KBM-7 (cell line): ENCODE measurements at places on chromosomes 6 and 20.

DNA sequence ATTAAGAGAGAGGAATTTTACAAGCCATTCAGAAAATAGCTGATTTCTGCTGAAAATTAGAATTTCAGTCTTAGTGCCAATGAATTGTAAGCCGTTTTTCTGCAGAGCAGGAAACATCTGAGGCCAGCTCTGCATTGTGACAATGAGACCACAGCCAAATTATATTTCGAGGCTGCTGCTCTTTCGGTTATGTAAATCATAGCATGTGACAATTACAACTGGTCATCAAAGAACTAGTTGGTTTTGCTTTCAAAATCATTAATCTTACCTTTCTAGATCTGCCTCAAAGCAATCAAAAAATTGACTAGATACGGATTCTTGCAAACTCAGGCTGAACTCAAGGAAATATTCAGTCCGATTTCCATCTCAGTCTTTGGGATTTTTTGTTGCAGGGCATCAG lies 33.4 kb upstream of the INSM1 start:
- DNase-seq: no peak

- DNase-seq: peak; percentile 78
These were observed 57.7 kb downstream of the PPP1R16B start for GRCh38 chr20:38863024-38863851.

- DNase-seq: no peak
These were observed 19.8 kb downstream of the ADRM1 start for GRCh38 chr20:62322492-62323041.

GRCh38 chr6:160170018-160170680 lies 48.5 kb downstream of the SLC22A1 start:
- no peak for DNase-seq

GRCh38 chr6:149065658-149066556 lies 251.6 kb upstream of the TAB2 start:
- DNase-seq: peak; percentile 93

- DNase-seq: no peak
These were observed 97.7 kb upstream of the VGLL2 start for GRCh38 chr6:117167520-117168271.

- DNase-seq: no peak
These were observed 7.8 kb upstream of the PLTP start for GRCh38 chr20:45919542-45920399.

DNA sequence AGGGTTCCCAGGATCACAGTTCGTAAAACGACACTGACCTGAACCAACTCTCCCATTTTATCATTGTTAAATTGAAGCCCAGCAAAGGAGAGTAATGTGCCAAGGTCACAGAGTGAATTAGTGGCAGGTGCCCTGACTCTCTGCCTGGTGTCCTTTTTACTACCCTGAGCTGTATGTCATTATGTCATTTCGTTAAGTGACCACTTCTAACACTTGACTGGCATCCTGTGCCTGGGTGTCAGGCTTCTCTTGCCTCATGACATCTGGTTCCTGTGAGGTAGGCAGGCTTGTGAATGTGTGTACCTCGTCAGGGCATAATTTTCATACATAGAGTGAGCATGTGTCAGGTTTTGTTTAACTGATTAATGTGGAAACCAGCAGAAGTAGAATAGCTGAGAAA lies 48.6 kb downstream of the RALY start:
- no peak for DNase-seq

- DNase-seq: peak; percentile 15
These were observed 93.0 kb downstream of the ANKRD6 start for GRCh38 chr6:89525786-89526562.

DNA sequence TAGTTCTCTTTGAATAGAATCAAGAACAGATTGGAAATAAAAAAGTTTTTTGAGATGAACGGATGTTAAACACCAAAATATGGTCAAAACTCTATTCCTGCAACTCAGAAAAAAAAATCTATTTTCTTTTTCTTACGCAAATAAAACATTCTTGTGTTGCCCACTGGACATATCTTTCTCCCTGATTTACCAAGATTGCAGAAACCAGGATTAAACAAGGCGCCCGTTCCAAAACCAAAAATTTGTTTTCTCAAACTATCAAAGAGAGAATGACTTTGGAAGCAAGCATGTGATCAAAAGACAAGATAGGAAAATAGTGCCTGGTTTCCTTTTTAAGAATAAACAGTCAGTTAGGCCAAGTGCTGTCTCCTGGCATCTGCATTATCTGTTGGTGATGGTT lies 273.1 kb downstream of the CLIC5 start:
- DNase-seq: no peak

DNA sequence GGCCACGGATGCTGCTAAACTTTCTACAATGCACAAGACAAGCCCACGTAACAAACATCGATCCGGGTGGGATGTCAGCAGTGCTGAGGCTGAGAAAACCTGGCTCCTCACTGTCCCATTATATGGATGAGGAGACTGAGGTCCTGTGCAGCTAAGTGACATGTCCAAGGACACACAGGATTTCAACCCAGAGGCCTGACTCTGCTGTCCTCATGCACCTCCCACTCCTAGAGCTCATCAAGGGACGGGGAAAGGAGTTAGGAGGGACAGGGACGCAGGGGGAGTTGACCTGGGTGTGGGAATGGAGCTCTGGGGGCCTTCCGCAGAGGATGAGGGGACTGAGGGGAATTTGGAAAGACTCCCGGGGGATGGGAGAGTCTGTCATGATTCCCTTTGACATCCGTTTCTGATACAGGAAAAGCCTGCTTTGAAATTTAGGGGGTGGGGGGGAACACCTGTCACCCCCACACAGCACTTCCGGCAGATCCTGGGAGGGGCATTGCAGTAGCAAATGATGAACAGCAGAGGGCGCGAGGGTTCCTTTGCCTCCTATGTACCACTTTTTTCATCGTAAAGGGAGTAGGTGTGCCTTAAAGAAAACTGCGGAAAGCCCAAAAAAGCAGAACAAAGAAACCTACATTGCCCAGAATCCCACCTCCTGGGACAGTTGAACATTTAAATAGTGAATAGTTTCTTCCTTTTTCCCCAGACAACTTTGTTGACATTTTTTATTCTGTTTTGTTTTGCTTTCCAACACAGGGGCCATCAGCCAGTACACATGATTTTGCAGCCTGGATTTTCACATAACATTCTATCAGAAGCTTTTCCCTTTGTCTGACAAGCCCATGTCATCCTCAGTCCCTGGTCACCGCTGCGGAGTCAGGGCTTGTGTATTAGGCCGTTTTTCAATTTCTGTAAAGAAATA lies 48.6 kb downstream of the SLC2A10 start:
- DNase-seq: peak; percentile 85

GRCh38 chr6:169812257-169812644 lies 60.8 kb downstream of the ERMARD start:
- no peak for DNase-seq

- no peak for DNase-seq
These were observed 218.2 kb upstream of the RNF24 start for GRCh38 chr20:4233520-4233919.

DNA sequence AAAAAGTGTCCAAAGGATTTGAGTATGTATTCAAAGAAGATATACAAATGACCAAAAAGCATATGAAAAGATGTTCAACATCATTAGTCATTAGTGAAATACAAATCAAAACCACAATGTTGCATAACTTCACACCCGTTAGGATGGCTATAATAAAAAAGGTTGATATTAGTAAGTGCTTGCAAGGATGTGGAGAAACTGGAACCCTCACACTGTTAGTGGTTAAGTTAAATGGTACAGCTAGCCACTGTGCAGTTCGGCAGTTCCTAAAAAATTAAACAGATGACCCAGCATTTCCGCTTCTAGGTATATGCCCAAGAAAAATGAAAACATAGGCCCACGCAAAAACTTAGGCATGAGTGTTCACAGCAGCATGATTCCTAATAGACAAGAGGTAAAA lies 38.6 kb downstream of the IBTK start:
- no peak for DNase-seq

- no peak for DNase-seq
These were observed 18.6 kb upstream of the ZFAND3 start for GRCh38 chr6:37800703-37801604.

GRCh38 chr6:108260126-108260808 lies 573 bp downstream of the SNX3 start:
- peak; percentile 62 for DNase-seq

GRCh38 chr20:36591281-36591680 lies 14.3 kb upstream of the RAB5IF start:
- DNase-seq: no peak

- DNase-seq: no peak
These were observed 256.7 kb upstream of the RAB32 start for GRCh38 chr6:146286961-146287360.

- DNase-seq: peak; percentile 84
These were observed 98.4 kb downstream of the IPCEF1 start for GRCh38 chr6:154258064-154258757.

GRCh38 chr6:29506446-29507067 lies 18.8 kb upstream of the MAS1L start:
- DNase-seq: no peak

GRCh38 chr6:105112577-105112976 lies 67.2 kb downstream of the POPDC3 start:
- no peak for DNase-seq

- peak; percentile 21 for DNase-seq
These were observed 119.5 kb downstream of the PHACTR3 start for GRCh38 chr20:59723607-59724456.

GRCh38 chr20:37123441-37123840 lies 27.6 kb upstream of the RBL1 start:
- no peak for DNase-seq

- peak; percentile 30 for DNase-seq
These were observed 95.8 kb downstream of the TMEM242 start for GRCh38 chr6:157227202-157228166.

DNA sequence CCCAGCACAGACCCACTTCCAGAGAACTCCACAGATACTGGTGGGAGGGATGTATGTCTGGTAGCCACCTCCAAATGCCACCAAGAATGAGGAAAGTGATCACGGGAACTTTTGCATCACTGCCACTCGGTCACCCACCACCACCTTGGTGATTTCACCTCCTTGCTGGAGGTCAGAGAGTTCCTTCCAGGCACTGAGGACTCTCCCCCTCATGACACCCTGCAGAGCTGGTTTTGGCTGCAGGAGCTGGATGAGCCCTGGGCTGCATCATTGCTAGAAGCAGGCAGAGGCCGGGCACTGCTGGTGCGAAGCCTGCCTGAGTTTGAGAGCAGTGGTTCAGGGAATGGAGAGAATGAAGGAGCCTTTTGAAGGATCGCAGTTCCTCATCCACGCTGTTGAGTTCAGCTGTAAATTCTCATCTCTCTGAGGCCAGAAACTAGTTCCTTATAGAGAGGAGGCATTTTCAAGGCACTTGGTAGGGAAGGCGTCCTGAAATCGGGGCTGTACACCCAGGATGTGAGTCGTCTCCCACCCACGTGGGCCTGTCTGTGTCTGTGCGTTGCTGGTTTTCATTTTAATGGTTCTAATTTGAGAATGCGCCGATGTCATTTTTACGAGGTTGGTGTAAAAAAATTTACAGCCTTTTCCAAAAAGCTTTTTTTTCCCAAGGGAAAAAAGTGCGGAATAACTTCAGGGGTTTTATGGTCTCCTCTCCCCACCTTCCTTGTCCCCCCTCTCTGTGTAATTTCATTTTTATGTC lies 25.0 kb downstream of the FOXP4 start:
- no peak for DNase-seq

DNA sequence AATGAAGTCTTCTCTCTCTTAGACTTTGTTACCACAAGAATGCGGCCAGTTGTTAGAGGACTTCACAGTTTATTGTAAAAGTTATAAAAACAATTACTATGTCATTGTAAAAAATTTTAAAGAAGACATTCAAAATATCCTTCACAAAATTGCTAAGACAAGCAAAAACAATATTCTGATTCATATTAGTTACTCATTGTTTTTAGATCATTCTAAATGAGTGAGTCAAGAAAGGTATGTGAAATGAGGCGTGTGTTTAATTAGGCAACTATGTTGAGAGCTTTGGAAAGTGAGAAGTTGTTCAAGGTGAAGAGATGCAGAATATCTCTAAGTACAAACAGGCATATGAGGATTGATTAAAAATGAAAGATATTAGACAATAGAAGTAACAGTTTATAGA lies 875.3 kb downstream of the EYS start:
- no peak for DNase-seq

DNA sequence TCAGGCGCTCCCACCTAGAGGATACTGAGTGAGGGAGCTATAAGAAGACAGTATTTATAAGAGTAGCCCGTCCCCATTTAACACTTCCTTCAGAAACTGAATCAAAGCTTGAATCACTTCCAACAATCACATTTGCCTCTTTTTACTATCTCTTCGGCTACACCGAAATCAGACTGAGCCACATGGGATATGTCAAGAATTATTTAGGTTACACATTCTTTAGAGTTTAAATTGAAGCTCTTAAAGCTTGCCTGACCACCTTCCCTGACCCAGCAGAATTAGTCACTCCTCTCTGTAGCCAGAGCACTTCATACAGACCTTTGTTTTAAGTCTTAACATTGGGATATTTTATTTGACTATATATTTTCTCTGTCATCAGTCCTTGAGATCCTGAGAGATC lies 163.7 kb downstream of the MAFB start:
- DNase-seq: no peak

DNA sequence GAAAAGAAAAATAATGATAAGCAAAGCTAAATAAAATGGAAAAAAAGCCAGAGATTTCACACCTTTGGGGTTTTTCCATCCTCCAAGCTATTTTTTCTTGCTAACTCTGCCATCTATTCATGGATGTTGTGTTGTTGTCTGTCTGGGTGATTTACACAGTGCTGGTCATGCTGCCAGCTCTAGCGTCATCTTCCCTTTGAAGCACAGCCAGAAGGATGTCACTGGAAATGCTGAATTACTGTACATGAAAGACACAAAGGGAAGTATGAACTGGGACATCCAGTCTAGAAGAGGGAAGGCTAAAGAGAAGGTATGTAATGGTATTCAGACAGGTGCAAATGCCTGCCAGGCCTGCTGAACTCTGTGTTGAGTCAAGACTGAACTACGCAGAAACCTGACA lies 241.9 kb upstream of the STXBP5 start:
- DNase-seq: no peak

GRCh38 chr6:166691199-166691598 lies 64.1 kb upstream of the RPS6KA2 start:
- no peak for DNase-seq

DNA sequence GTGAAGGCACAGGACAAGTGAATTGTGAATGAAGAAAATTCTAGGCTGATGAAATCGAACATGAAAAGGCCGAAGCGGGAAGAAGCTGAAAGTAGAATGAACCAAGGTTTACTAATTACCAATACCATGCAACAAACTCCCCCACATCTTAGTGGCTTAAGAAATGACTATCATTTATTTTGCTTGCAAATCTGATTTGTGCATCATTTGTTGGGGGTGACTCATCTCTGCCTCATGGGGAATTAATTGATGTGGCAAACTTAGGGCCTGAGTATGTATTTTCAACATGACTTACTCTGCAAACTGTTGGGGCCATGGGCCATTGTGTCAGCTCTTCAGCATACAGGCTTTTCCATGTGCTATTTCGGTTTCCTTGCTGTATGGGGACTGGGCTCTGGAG lies 26.8 kb downstream of the PPP1R14C start:
- no peak for DNase-seq

- no peak for DNase-seq
These were observed 70.3 kb downstream of the UNC5CL start for GRCh38 chr6:40968620-40969164.

GRCh38 chr6:145267076-145267867 lies 468.0 kb downstream of the EPM2A start:
- DNase-seq: no peak
